ENCODE measurements at places on chromosomes 16 and 17. TPM values are rescaled to one million over a fixed set of nuclear protein-coding genes. Genes with fewer than 3 reads are reported as not detected.

- H3K27me3 ChIP-seq = no peaks in the 10 kb centered on the region
- H3K4me1 ChIP-seq = no peaks in the 10 kb centered on the region
- H3K4me3 ChIP-seq = no peak overlapping the region
These were observed 162.8 kb downstream of the FOXL1 start for GRCh38 chr16:86740906-86741799.

- H3K27me3 ChIP-seq = no peaks in the 10 kb centered on the region
- H3K4me3 ChIP-seq = no peak overlapping the region
- H3K4me1 ChIP-seq = no peaks in the 10 kb centered on the region
- DNase-seq = peak; percentile 54
These were observed 14.4 kb upstream of the ATP2A3 start for GRCh38 chr17:3978421-3979289.

DNA sequence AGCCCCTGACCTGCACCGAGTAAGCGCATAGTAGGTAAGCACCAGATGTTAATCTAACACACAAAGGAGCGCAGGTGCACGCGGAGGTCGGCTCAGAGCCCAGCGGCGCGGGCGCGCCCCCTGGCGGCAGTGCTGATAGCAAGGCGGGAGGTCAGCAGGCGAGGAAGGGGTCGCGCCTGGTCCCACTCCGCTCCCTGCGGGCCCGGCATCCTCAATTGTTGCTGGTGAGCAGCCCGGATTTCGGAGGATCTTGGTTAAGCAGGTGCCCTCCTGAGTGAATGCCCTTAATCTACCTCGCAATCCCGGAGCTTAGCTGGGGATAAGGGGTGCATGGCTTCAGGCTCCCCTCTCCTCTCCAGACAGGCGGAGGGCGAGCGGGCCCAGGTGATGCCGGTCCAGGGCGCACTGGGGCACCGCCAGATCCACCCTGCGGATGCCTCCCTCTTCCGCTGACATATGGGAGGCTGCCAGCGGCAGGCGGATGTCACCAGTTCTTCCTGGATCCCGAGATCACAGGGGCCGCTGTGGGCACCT, 4.0 kb upstream of the WNT3 start:
- H3K4me1 ChIP-seq = no peaks in the 10 kb centered on the region
- DNase-seq = no peak
- no peaks in the 10 kb centered on the region for H3K27me3 ChIP-seq
- no peak overlapping the region for H3K27ac ChIP-seq
- H3K36me3 ChIP-seq = no peaks in the 10 kb centered on the region

DNA sequence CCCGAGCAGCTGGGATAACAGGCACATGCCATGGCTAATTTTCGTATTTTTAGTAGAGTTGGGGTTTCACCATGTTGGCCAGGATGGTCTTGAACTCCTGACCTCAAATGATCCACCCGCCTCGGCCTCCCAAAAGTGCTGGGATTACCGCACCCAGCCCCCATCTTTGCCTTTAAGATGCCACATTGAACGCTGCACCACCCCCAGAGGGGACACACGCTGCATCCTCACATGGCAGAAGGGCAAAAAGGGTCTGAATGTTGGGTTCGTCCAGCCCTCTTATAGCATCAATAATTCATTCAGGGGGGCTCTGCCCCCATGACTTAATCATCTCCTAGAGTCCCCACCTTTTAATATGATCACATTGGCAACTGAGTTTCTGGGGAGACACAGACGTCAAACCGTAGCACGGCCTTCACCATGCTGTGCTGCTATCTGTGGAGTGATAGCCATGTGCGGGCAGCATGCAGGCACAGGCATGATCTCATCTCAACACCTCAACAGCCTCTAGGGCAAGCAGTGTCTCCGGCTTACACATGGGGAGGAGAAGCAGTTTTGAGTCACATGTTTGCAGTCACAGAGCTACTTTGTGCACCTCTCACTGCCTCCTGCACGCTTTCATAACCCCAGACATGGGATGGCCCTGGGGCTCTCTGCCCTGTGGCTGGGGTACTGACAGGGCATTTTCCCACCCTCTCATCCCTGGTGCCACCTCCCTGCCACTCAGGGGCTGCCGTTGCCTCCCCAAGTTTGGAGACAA, 30.0 kb downstream of the IL21R start:
- DNase-seq = peak; percentile 42
- no peaks in the 10 kb centered on the region for H3K27me3 ChIP-seq
- no peak overlapping the region for H3K27ac ChIP-seq
- H3K4me1 ChIP-seq = no peaks in the 10 kb centered on the region
- no peak overlapping the region for H3K4me3 ChIP-seq

DNA sequence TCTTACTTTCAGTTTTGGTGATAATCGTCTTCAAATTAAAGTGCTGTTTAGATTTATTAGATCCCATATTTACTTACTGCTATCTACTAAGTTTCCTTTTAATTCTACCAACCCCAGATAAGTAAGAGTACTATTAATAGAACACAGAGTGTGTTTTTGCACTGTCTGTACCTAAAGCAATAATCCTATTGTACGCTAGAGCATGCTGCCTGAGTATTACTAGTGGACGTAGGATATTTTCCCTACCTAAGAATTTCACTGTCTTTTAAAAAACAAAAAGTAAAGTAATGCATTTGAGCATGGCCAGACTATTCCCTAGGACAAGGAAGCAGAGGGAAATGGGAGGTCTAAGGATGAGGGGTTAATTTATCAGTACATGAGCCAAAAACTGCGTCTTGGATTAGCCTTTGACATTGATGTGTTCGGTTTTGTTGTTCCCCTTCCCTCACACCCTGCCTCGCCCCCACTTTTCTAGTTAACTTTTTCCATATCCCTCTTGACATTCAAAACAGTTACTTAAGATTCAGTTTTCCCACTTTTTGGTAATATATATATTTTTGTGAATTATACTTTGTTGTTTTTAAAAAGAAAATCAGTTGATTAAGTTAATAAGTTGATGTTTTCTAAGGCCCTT, 56.8 kb downstream of the HLF start:
- H3K27ac ChIP-seq = no peak overlapping the region
- DNase-seq = no peak
- no peaks in the 10 kb centered on the region for H3K36me3 ChIP-seq
- H3K27me3 ChIP-seq = no peaks in the 10 kb centered on the region

The C17orf78 gene
- total RNA-seq = not detected

The TMIGD1 gene
- not detected for total RNA-seq
